CD4-positive, alpha-beta T cell (primary cell): ENCODE measurements at places on chromosomes 2 and 18.

GRCh38 chr18:5429681-5430080 is 114.1 kb downstream of the EPB41L3 start:
- DNase-seq, result no peak

DNA sequence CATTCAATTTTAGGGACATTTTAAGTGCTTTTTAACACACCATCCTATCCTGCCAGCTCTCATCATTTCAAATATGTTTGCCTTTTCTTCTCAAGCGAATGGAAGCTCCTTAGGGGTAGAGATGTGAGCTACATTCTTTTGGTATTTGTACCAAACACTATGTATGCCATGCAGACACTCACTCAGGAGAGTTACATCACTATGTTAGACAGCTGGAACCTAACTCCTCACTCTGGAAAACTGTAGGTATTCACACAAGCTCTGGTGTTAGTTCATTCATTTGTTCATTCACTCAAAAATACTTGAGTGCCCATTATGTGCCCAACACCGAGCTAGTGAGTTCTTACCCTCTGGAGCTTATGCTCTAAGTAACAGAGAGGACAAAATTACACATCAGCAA is 26.4 kb upstream of the RNU4ATAC start:
- no peak for DNase-seq

- no peak for DNase-seq
These were observed 76.1 kb downstream of the PRKRA start for GRCh38 chr2:178374865-178375264.

GRCh38 chr18:77223221-77223639 is 26.4 kb upstream of the GALR1 start:
- DNase-seq, result no peak

- no peak for DNase-seq
These were observed 609.1 kb upstream of the SLC39A10 start for GRCh38 chr2:195047955-195048354.

DNA sequence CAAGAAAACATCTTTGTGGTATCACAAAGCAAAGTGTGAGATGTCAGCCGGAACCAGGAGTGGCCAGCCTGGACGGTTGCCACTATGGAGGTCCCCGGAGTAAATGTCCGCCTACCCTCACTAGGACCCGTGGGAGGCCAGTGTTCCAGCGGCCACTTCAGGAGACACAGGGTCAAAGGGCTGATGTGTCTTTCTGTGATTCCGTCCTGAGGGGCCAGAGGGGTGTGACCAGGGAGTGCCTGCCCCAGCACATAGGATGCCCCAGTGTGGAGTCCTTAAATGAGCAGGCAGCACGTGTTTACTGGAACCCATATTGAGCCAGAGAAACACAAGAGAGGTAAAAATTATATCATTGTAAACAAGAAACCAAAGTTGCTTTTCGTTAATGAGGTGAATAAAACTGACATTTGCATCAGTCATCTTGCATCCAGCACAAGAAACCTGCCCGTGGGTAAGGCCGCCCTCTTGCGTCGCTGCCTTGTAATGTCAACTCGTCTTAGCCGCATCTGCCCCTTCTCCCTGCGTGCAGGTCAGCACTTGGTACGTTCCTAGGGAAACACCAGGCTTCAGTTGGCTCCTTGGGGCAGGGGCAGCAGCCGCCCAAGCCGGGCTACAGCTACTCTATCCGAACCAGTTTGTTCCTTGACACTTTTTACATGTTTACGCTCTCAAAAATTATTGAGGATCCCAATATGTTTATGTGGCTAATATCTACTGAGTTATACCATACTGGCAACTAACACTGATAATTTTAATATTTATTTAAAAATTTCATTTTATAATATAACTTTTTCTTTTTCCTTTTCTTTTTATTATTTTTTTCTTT is 46.7 kb upstream of the LAPTM4A start:
- DNase-seq, result peak; percentile 73

DNA sequence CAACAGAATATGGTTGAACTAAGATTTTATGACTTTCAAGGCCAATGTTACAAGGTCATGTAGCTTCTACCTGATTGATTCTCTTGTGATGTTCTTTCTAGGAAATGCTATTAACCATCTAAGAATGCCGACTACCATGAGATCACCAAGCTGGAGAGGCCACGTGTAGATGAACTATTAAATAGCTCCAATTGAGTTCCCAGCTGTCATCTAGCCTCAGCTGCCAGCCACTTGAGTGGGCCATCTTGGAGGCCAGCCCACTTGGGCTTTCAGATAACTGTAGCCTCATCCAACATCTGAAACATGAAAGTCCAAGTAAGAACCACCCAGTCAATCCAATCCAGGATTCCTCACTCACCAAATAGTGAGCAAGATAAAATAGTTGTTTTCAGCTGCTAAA is 376.9 kb upstream of the TMEFF2 start:
- DNase-seq, result no peak

DNA sequence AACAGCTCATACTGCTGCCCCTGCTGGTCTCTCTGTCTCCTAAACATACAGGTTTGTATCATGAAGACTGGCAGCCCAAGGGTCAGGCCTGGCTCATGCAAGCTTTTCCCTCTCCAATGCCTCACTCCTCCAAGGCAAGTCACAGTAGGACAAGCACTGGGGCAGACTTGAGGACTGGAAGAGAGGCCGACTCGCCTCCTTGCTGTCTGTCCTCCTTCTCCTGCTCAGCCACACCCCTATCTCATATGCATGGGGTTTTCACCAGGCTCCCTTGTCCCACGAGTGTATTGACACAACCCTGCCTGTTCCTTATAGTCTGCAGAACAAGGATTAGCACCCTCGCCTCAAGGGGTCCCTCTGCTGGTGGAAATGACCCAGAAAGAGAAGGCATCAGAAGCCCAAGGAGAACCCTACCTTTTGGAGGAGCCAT is 223.7 kb downstream of the SOX11 start:
- DNase-seq, result no peak

DNA sequence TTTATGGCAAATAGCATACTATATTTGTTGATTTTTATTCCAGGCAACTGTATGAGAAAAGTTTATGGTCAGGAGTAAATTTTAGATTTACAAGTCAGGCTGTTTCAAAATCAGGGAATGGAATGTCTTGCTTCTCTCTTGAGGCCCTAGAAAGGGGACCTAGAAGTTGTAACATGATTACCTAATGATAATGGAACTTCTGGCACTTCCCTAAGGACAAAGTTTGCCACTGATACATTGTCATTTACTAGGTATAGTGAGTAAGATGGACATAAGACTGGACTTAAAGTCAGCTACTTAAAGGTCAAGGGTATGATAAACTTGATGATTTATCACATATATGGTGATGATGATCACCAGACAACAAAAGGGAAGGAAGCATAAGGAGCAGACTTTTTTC is 103.3 kb upstream of the VRK2 start:
- DNase-seq, result no peak

DNA sequence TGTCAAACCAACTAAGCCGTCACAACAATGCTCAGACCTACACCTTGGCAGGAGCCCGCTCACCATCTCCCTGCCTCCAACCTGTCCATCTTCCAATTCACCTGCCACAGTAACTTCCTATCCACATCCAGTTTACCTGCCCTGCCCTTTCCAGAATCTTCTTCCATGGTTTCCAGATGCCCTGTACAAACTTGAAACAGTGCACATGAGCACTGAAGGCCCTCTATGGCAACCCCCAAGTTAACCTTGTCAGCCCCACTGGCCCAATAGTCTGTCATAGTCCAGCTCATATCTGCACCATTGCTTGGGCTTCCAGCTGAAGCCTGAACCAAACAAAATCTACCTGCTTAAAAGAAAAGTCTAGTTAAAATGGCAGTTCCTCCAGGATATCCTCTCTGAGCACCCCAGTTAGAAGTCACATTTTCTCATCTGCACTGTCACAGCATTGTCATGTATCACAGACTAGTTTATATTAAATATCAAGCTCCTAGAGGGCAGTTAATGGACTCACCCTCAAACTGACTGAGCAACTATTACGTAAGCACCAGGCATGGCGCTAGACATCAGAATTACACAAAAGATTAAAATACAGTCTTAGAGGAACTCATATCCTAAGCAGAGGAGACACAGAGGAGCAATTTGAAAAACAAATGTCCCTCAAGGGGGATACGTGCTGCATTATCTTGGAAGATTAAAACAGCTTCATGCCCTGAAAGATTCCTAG is 11.6 kb downstream of the NFE2L2 start:
- no peak for DNase-seq

DNA sequence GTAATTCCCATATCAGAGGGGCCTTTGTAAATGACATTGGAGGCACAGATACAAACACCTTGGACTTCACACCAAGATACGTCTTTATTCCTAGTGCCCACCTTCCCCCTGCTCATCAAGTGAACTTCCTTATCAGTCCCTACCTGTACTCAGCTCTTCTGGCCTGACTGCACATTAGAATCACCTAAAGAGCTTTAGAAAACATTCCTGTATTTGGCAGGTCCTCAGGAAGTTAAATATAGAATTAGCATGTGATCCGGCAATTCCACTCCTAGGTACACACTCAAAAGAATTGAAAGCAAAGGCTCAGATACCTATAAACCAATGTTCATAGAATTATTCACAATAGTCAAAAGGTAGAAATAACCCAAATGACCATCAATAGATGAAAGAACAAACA is 46.6 kb downstream of the ALK start:
- no peak for DNase-seq

DNA sequence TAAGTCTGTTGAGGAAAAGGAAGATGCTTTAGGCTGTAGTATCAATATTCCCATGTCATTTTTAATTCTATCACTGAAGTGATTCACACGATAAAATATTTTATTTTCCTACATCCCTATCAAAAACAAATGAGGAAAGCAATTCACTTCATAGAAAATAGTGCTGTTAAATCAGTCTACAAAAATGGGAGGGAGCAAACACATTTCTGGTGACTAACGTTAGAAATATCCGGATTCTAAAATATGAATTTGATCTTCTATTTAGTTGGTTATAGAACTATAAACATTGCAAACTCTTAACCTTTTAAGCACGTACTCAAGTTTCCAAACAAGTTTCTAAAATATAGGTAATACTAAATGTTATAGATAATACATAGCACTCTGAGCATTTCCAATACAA is 20.8 kb downstream of the ATF2 start:
- no peak for DNase-seq

GRCh38 chr2:129262934-129263333 is 716.5 kb upstream of the RAB6C start:
- no peak for DNase-seq

DNA sequence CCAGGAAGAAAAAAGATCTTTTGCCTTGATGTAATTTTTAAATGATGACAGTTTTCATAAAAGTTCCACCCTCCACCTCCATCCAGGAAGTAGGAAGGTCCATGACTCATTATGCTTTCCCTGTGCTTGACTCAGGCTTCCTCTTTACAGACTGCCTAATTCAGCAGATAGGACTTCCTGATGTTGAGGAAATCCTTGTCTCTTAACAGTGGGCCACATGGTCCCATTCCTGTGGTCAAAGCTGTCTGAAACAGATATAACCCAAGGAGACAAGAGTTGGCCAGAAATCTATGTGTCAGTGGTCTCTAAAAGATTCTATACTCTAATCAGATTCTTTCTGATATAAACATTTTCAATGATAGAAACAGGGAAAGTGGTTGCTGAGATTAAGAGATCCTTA is 119.1 kb downstream of the BAZ2B start:
- no peak for DNase-seq

GRCh38 chr2:102423368-102423767 is 408 bp downstream of the IL18RAP start:
- DNase-seq, result no peak

- DNase-seq, result no peak
These were observed 105.1 kb upstream of the STON1 start for GRCh38 chr2:48424866-48425265.

DNA sequence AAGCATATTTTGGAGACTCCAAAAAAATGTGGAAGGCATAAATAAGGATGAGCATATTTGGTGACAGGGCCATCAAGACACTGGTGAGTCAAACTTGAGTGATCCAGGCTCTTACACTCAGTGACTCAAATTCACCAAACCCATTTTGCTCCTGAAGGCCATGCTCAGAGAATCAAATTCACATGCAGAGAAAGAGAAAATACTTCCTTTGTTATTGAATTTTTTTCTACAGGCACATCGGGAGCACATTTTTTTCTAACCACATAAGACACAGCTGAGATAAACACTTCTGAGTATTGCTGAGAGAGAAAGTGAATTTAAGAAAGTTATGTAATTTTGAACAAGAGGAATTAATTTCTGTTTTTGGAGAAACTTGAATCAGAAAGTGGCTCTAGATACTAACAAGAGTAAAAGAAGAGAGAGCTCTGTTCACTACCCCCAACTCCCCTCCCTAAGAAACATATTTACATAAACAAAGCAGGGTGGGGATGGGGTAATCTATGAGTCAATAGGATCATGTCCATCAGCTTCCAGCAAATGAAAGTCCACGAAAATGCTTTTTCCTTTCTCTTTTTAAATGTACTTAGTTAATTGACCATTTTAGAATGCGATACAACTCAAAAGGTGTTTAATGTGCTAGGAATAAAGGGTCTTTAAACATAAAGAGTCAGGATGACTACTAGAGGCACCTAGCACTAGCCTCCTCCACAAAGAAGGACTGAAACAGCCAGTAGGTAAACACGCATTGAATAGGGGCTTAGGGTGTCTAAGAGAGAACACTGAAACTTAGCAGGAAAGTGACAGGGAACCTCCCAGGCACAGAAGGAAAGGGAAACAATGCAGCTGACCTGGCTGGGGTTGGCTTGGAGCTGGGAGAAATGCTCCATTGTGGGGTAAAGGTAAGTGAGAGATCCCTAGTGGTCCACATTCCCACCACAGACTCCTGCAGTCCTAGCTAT is 152.3 kb downstream of the KCNE4 start:
- no peak for DNase-seq

GRCh38 chr2:156903335-156903734 is 354.2 kb upstream of the GALNT5 start:
- DNase-seq, result no peak

DNA sequence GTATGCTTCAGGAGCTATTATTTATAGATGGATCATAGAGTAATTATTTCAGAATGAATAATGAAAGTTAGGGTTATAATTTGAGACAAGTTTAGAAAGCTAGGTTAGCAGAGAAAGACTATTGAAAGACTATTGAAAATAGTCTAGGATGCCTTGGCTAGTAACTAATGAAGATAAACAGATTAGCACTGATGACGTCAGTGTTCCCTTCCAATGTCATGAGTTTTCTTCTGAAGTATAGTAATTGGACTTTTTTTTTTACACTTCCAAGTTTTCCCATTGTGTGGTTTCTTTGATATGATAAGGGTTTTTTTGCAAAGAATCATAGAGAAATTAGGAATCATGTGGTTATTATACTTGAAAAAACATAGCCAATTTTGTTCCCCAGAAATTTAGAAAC is 1041.5 kb upstream of the CRIM1 start:
- DNase-seq, result no peak

GRCh38 chr2:231399853-231400680 is 4.6 kb downstream of the B3GNT7 start:
- DNase-seq, result no peak

DNA sequence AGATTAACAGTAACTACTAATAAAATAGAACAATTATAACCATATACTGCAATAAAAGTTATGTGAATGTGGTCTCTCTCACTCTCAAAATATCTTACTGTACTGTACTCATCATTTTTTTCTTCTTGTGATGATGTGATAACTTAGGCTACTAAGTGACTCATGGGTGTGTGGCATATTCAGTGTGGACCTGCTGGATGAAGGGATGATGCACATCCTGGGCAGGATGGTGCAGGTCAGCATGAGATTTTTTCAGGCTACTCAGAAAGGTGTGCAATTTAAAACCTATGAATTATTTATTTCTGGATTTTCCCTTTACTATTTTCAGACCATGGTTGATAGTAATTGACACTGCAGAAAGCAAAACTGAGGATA is 90.7 kb downstream of the NCKAP5 start:
- DNase-seq, result no peak

- DNase-seq, result no peak
These were observed 33.4 kb downstream of the OSBPL1A start for GRCh38 chr18:24364177-24364576.
